ENCODE measurements at places on chromosomes 5 and 9. TPM values are rescaled to one million over a fixed set of nuclear protein-coding genes. Genes with fewer than 3 reads are reported as not detected.

The CCL21 gene
- polyA plus RNA-seq = 2.4 TPM

The INSL4 gene
- not detected for polyA plus RNA-seq

The PFN3 gene
- not detected for polyA plus RNA-seq

The DIRAS2 gene
- not detected for polyA plus RNA-seq

The SPATA9 gene
- 0.38 TPM for polyA plus RNA-seq

The IFNK gene
- polyA plus RNA-seq = not detected

The ZNF354C gene
- 3.6 TPM for polyA plus RNA-seq

The RXRA gene
- 18.0 TPM for polyA plus RNA-seq

The CER1 gene
- polyA plus RNA-seq = not detected

- no peaks in the 10 kb centered on the region for H3K36me3 ChIP-seq
- no peaks in the 10 kb centered on the region for H3K4me1 ChIP-seq
- DNase-seq = no peak
- no peak overlapping the region for H3K4me3 ChIP-seq
- H3K27me3 ChIP-seq = no peaks in the 10 kb centered on the region
- H3K27ac ChIP-seq = no peak overlapping the region
These were observed 283.2 kb downstream of the ANXA1 start for GRCh38 chr9:73434826-73435225.

DNA sequence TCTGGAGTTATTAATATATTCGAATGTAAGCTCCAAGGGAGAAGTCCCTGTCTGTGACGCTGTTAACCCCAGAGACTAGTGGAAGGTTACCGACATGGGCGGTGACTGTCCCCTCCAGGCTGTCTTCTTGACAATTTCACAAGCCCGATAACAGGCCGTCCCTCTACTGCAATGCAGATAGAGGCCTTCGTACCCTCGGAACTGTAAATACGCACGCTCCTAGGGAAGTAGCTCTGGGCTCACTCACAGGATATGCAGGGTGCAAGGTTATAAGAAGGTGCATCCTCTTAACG lies 680 bp upstream of the RFK start:
- H3K27me3 ChIP-seq = no peaks in the 10 kb centered on the region
- DNase-seq = no peak
- no peaks in the 10 kb centered on the region for H3K36me3 ChIP-seq
- H3K27ac ChIP-seq = peak overlapping the region; percentile 99

GRCh38 chr9:120715389-120715924 lies 1.2 kb upstream of the MEGF9 start:
- H3K4me3 ChIP-seq = no peak overlapping the region
- no peaks in the 10 kb centered on the region for H3K27me3 ChIP-seq
- no peak overlapping the region for H3K27ac ChIP-seq
- DNase-seq = peak; percentile 71
- H3K36me3 ChIP-seq = no peaks in the 10 kb centered on the region
- H3K4me1 ChIP-seq = peaks cover 5% of the 10 kb centered on the region

- no peak overlapping the region for H3K27ac ChIP-seq
- H3K27me3 ChIP-seq = no peaks in the 10 kb centered on the region
- no peaks in the 10 kb centered on the region for H3K36me3 ChIP-seq
- H3K4me3 ChIP-seq = no peak overlapping the region
- no peaks in the 10 kb centered on the region for H3K4me1 ChIP-seq
These were observed 64.7 kb downstream of the GABBR2 start for GRCh38 chr9:98644011-98644410.

- DNase-seq = peak; percentile 3
- H3K27ac ChIP-seq = no peak overlapping the region
- H3K27me3 ChIP-seq = no peaks in the 10 kb centered on the region
- no peaks in the 10 kb centered on the region for H3K36me3 ChIP-seq
These were observed 116.6 kb upstream of the BOD1 start for GRCh38 chr5:173733021-173733420.

DNA sequence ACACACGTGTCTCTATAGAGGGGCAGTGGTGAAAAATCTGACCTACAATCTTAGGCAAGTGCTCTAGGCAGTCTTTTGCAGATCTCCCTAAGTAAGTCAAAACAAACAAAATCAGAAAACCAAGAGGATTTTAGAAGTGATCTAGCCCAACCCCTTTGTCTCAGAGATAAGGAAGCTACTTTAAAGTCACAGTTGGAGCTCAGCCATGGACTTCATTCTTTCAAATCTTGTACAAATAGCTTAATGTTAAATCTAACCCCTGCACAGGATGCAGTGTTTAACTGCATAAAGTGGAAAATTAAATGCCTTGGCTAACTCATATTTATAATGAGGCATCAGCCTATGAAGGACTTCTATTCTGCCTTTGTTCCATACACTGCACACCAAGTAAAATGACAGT lies 135.1 kb upstream of the RFX3 start:
- no peak overlapping the region for H3K27ac ChIP-seq
- H3K4me3 ChIP-seq = no peak overlapping the region
- no peaks in the 10 kb centered on the region for H3K27me3 ChIP-seq

- H3K27me3 ChIP-seq = no peaks in the 10 kb centered on the region
- DNase-seq = no peak
- no peak overlapping the region for H3K27ac ChIP-seq
These were observed 159.9 kb downstream of the TAF11L14 start for GRCh38 chr5:17794201-17794600.

DNA sequence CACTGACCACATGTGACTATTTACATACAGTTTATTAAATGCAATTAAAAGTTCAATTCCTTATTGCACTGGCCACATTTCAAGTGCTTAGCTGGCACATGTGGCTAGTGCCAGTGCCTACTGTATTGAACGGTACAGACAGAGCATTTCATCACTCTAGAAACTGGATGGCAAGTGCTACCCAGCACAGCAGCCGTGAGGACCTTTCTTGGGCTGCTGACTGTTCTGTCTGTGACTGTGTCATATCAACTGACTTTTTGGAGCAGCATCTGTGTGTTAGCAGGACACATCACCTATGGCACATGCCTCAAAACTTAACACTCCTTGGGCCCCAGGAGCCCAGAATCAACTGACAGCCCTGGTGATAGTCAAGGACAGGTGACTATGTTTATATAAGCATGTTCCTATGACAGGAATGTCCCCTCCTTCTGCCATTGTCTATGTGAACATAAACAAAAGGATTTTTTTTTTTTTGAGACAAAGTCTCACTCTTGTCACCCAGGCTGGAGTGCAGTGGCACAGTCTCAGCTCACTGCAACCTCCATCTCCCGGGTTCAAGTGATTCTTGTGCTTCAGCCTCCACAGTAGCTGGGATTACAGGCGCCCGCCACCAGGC lies 8.9 kb downstream of the IRF1 start:
- H3K27ac ChIP-seq = no peak overlapping the region
- peak; percentile 20 for DNase-seq
- H3K4me1 ChIP-seq = no peaks in the 10 kb centered on the region
- H3K36me3 ChIP-seq = no peaks in the 10 kb centered on the region
- no peaks in the 10 kb centered on the region for H3K27me3 ChIP-seq

- DNase-seq = no peak
- no peak overlapping the region for H3K4me3 ChIP-seq
- H3K4me1 ChIP-seq = no peaks in the 10 kb centered on the region
- H3K27ac ChIP-seq = no peak overlapping the region
These were observed 9.0 kb upstream of the CCDC125 start for GRCh38 chr5:69341520-69342161.

- DNase-seq = no peak
- H3K4me3 ChIP-seq = no peak overlapping the region
- no peaks in the 10 kb centered on the region for H3K4me1 ChIP-seq
- no peaks in the 10 kb centered on the region for H3K27me3 ChIP-seq
These were observed 255.9 kb downstream of the GABRG2 start for GRCh38 chr5:162323466-162323865.

- no peak for DNase-seq
- no peaks in the 10 kb centered on the region for H3K27me3 ChIP-seq
- H3K4me3 ChIP-seq = no peak overlapping the region
These were observed 15.7 kb upstream of the AQP7 start for GRCh38 chr9:33418090-33418489.

DNA sequence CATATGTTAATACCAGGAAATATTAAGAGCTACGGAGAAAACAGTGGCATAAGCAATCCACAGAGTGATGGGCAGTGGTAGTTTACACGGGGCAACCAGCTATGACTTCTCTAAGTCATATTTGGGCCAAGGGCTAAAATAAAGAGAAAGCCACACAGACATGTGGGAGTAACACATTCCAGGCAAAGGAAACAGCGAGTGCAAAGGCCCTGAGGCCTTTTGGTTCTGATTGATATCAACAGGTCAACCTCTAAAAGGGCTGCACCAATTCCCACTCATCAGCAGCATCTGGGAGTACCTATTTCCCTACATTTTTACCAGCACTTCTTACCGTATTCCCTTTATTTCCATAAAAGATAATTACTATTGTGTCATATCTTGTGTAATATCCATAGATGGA lies 173.4 kb downstream of the SPOCK1 start:
- no peaks in the 10 kb centered on the region for H3K36me3 ChIP-seq
- H3K4me1 ChIP-seq = no peaks in the 10 kb centered on the region
- no peak for DNase-seq
- H3K27ac ChIP-seq = no peak overlapping the region
- H3K27me3 ChIP-seq = no peaks in the 10 kb centered on the region

GRCh38 chr9:99873943-99874584 lies 32.4 kb upstream of the STX17 start:
- no peaks in the 10 kb centered on the region for H3K4me1 ChIP-seq
- H3K4me3 ChIP-seq = no peak overlapping the region
- H3K27me3 ChIP-seq = no peaks in the 10 kb centered on the region
- no peaks in the 10 kb centered on the region for H3K36me3 ChIP-seq
- DNase-seq = no peak

GRCh38 chr5:5523066-5523505 lies 100.6 kb downstream of the ICE1 start:
- H3K4me3 ChIP-seq = no peak overlapping the region
- no peaks in the 10 kb centered on the region for H3K27me3 ChIP-seq
- no peaks in the 10 kb centered on the region for H3K36me3 ChIP-seq
- H3K4me1 ChIP-seq = no peaks in the 10 kb centered on the region
- no peak for DNase-seq
